ENCODE measurements at places on chromosomes 2 and 18.

DNA sequence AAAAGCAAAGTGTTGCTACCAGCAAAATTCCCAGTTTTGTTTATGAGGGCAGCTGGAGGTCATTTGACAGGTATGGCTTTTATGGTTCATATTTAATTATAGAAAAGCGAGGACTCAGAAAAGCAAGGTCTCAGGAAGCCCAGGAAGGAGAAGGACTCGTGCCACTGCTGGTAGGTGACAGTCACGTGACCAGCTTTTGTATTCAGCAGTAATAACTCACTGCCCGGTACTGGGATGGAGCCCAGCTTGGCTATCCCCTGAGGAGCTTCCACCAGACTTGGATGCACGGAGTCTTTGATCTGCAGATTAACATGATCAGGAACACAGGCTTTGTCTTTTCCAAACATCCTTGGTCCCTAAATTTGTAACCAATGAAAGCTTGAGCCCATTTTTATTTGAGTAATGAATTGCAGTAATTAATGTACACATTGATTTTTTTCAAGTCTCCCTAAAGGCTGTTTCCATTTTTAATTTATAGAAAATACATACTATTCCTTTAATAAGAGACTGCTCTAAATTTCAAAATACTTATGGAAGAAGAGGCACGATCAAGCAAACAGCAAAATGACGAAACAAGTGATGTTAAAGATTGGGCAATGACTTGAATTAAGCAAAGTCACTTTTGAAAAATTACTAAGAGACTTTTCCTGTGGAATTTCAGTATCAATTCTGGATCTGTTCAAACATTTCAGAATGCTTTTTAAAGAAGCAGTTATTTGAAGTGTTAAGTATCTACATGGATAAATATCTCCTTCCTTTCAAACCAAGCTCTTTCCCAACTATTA lies 251.7 kb upstream of the HNRNPA3 start:
- DNase-seq: no peak

GRCh38 chr2:195659982-195660890 lies 3.2 kb downstream of the SLC39A10 start:
- peak; percentile 82 for DNase-seq

DNA sequence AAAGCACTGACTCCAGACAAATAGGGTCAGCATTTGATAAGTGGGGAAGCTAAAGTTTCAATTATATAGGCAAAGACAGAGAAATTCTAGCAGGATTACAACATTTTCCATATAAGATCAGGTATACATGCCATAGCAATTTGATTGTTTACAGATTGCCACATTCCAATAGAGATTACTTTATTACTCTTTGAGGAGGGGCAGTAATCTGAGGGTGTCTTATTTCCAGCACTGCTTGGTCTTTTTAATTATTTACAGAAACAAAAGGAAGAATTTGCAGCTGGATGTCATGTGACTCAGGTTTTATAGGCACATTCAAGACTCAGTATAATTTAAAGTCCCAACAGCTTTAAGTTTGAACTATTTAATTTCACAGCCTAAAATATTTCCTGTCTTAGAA lies 42.5 kb upstream of the GPR39 start:
- DNase-seq: no peak

- DNase-seq: no peak
Measured at GRCh38 chr2:70936979-70937811, 1.5 kb downstream of the ATP6V1B1 start.

DNA sequence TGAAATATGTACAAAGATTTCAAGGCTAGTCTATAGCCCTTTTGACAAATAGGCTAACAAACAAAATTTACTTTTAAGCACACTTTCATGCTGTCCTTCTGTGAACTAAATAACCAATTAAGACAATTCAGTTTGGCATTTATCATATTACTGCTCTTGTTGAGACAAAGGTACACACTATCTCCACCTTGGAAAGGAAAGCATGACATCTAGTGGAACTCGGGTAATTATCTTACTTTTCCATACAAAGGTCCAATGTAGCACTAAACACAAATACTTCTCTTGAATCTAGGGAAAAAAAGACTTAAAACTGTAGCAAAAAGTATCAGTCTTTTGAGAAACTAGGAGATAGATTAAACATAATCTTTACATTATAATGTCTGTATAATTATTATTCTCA lies 125.0 kb upstream of the CD226 start:
- peak; percentile 30 for DNase-seq

DNA sequence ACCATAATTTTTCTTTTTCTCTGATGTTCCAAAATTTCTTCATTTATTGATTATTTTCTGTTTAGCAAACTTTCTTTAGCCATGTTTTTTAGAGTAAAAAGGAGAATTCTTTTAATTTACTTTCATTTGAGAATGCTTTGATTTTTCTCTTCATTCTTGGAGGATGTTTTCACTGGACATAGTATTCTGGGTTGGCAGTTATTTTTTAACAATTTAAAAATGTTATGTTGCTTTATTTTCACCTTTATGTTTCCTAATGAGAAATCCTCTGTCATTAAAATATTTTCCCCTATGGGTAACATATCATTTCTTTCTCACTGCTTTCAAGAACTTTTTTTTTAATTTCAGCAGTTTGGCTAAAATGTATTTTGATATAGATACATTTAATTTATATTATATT lies 631.4 kb upstream of the CDH2 start:
- no peak for DNase-seq

DNA sequence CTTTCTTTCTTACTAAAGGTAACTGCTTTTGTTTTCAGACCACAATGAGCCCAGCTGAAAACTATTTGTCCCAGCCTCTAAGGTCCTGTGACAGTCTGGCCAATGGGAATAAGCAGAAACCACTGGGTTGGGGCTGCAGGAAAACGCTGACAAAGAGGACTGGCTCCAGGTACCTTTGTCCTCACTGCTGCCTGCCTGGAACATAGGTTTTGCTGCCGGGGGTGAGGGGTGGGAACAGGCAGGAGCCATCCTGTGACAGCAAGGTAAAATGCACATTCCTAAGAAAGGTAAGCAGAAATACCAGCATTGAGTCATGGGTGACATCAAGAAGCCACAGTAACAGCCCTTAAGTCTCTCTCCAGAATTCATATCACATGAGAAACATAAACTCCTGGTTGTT lies 21.6 kb downstream of the PTPN2 start:
- DNase-seq: no peak

GRCh38 chr2:222976521-222977061 lies 75.4 kb upstream of the KCNE4 start:
- DNase-seq: no peak

DNA sequence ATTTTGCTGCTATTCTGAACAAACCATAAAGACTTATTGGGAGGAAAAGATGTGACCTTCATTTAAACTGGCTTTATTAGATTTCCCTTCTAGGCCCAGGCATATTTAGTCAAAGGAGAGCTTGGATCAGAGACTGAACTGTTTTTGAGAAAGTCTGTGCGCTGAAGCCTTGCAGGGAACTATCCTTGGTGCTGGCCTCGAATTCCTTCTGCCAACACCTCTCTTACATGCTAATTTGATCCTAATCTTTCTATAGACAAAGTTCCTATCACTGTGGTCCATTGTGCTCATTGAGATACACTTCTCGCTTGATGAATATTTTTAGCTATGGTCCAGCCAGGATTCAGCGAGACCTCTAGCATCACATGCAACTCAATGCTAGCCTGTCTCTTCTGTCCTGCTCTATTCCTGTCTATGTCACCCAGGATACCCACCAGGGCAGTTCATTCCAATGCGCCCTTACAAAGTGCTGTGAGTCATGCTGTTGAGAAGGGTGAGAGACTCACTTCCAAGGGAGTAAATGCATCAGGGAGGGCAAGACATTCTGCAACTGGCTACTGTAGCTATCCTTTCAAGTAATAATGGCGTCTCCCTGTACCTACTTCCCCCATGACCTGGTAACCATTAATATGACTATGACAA lies 356.7 kb upstream of the LYPD1 start:
- peak; percentile 19 for DNase-seq

GRCh38 chr2:224971214-224971613 lies 71.1 kb downstream of the DOCK10 start:
- no peak for DNase-seq

- DNase-seq: no peak
Measured at GRCh38 chr2:105309147-105309545, 20.4 kb downstream of the TGFBRAP1 start.

- DNase-seq: no peak
Measured at GRCh38 chr2:8391584-8391983, 290.3 kb upstream of the ID2 start.

DNA sequence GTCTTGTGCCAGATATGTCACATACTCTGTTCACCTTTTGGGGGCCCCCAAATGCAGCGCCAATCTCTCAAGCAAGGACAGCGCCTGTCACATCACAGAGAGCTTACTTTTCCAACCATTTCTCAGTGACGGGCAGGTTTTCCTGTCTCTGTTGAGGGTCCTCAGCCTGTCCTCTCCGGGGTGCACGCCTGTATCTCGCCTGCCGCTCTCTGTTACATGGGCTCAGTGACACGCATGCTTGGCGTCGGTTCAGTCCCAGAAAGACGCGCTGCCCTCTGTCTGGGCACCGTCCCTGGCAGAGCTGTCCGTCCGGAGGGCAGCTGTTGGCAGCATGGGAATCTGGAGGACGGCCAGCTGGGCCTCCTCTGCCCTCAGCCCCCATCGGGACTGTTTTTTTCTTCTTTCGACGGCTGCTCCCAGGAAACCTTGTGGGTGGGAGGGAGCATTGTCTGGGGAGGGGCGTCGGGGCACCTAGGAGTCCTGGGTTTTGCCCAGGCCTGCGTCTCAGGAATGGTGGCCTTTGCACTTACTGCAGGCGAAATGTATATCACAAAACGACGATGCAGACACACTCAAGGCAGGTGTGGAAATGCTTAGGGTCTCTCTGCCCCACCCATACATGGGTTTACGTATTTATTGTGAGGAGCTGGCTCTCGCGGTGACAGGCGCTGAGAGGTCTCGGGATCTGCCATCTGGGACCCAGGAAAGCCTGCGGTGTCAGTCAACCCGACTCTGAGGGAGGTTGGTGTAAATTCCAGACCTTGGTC lies 30.9 kb downstream of the RTP5 start:
- no peak for DNase-seq

DNA sequence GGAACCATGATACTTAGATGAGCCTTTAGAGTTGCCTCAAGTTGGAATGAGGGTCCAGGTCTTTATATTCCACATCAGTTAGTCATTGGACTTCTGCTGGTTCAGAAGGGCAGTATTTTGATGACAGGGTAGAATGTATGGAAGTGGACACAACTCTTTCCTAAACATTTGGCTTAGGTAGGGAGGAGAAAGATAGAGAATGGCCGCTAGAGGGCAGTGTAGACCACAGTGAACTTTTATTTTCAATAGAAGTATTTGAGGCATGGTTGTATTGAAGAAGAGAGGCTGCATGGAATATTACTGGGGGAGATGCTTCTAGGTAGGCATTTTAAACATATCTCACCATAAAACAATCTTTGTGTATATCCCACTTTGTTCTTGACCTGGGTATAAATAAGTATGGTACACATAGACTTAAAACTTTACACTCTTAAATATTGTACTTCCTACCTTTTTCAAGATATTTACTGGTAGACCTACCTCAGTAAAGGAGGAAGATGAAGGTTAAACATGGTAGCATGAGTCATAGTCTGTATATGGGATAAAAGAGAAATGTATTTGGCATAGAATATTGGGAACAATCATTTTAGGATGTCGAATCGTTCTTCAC lies 497.6 kb upstream of the FAM98A start:
- DNase-seq: peak; percentile 80

GRCh38 chr2:232870766-232871371 lies 805 bp downstream of the SNORC start:
- no peak for DNase-seq

DNA sequence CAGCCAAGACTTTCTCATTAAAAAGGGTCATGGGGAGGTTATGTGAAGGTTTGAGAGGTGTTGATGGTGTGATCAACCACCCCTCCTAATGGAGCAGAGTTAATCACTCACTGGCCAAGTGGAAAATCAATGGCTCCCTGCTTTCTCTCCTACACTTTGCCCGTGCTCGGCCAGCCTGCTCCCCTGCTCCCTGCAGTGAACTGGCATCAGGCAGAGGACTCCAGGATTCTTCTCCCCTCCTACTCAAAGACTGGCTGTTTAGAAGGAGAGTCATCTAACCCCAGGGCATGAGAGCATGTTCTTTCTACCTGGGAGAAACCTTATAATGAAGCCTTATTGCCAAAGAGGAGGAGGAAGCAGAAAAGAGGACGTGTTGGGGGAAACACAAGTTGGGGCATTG lies 74.9 kb downstream of the SGPP2 start:
- no peak for DNase-seq

- no peak for DNase-seq
Measured at GRCh38 chr18:45541421-45541820, 73.9 kb upstream of the SLC14A2 start.

- DNase-seq: no peak
Measured at GRCh38 chr2:126839796-126840195, 58.9 kb upstream of the TEX51 start.

DNA sequence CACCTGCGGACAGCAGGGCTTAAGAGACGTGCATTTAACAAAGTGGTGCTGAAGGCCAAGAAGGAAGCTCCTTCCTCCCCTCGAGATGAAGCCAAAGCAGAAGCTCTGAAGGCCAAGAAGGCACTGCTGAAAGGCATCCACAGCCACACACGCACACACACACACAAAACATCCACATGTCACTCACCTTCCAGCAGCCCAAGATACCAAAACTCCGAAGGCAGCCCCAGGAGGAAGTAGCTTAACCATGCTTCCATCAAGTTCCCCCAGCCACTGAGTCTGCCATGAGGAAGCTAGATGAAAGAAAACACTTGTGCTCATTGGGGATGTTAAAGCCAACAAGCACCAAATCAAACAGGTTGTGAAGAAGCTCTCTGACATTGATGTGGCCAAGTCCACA lies 175.7 kb upstream of the POU3F3 start:
- no peak for DNase-seq

GRCh38 chr2:45342-46130 lies 769 bp downstream of the FAM110C start:
- DNase-seq: no peak

DNA sequence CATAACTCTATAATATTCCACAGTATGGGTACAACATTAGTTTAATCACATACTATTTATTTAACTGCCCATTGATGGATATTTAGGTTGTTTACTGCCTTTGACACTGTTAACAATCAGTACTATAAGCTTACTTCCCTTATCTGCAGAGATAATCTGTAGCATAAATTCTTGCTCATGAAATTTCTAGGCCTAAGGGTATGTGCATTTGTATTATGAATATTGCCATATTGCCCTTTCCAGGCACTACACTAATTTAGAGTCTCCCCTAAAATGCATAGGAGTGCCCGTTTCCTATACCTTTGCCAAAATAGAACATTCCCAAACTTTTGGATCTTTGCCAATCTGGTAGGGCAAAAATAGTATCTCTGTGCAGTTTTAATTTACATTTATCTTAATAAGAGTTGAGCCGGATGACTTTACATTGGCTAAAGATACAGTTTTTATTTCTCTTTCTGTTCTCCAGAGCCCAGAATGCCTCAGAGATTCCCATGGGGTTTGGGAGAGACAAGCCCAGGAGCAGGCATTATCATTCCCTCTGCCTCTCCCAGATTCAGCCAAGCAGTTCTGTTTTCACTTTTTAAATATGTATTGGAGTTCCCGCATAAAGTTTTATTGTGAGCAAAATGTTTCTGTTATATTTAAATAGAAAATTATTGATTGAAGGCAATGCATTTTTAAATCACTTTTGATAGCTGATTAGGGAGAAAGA lies 102.8 kb downstream of the CAPN13 start:
- no peak for DNase-seq

GRCh38 chr2:151262629-151263028 lies 966 bp upstream of the RBM43 start:
- DNase-seq: no peak

Measured in left kidney (tissue), 8 donors.